ENCODE measurements at places on chromosomes 2 and 18. TPM values are rescaled to one million over a fixed set of nuclear protein-coding genes. Genes with fewer than 3 reads are reported as not detected.
A peak's percentile ranks its signal among the peaks of the same experiment; 100 is the strongest.

DNA sequence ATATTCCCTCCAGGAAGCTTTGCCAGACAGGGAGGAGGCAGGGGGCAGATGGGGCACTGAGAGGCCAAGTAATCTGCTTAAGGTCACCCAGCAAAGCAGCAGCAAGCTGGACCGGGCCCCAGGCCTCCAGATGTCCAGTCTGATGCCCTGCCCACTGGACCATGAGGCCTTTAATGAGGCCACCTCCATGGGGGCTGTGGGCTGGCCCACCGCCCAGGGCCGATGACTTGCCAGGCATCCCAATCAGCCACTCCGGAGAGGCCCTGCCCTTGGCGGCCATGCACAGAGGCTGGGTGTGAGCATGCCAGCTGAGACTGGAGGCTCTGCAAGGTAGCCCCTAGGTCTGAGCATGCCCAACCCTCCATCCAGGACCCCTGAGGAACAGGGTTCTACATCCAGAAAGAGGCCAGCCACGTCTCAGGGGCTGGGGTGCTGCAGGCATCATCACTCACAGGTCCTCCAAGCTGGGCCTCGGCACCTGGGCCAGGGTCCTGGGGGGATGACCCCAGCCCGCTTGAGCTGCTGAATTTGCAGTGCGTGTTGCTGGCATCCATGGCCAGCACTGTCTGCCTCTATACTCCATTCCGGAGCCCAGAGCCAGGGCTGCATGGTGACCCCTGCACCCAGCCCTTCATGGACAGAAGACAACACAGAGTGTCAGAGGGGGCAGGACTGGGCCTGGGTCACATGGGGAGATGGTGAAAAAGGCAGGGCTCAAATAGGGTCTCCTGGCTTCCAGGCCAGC lies 164.2 kb downstream of the INHBB start:
- no peak for DNase-seq

- peak; percentile 8 for DNase-seq
Observed at GRCh38 chr2:168751104-168751740, 51.2 kb upstream of the NOSTRIN start.

DNA sequence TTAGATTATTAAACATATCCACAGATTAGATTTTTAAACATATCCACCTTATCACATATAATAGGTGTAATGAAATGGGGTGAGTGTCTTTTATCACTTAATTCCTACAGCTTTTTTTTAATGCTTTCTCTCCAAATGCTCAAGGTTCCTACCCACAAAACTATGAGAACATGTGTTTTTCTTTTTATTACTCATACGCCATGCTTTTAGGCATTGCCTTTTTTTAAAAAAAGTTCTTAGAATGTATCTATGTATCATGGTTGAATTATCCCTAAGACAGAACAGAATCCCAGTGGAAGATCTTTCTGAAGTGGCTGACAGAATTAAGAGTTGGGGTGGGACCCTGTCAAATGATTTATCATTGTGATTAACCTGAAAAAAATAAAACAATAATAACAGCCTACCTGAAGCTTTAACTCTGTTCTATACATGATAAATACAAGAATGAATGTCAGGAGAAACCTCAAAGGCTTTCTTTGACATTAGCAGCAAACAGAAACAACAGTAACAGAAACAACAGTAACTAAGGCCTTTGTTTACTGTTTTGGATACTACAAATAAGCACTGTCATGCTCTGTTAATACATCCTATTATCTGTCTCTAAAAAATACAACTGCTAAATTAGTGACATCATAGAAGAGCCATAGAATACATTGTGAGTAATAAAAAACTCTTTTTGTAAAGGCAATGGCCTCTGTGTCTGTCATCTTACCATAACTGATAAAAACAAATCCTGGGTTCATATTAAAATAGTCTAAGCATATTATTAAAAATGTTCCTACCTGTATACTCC lies 4.1 kb upstream of the ZNF397 start:
- DNase-seq = no peak

- DNase-seq = no peak
Observed at GRCh38 chr2:28312307-28313219, 80.1 kb upstream of the FOSL2 start.

- no peak for DNase-seq
Observed at GRCh38 chr18:12722731-12723130, 19.9 kb downstream of the PSMG2 start.

GRCh38 chr2:53424902-53425301 lies 342.7 kb upstream of the CHAC2 start:
- DNase-seq = no peak

- no peak for DNase-seq
Observed at GRCh38 chr2:204086167-204086566, 149.6 kb downstream of the ICOS start.

- no peak for DNase-seq
Observed at GRCh38 chr2:223055140-223055539, 3.1 kb downstream of the KCNE4 start.

GRCh38 chr2:58313926-58314325 lies 72.8 kb upstream of the FANCL start:
- DNase-seq = no peak

- DNase-seq = no peak
Observed at GRCh38 chr2:29005331-29005730, 24.2 kb downstream of the TOGARAM2 start.

- no peak for DNase-seq
Observed at GRCh38 chr2:23683001-23683400, 243.9 kb downstream of the ATAD2B start.

- no peak for DNase-seq
Observed at GRCh38 chr2:221802089-221802488, 230.0 kb upstream of the EPHA4 start.

GRCh38 chr18:12679183-12679786 lies 21.4 kb upstream of the SPIRE1 start:
- DNase-seq = no peak

GRCh38 chr2:14673351-14673875 lies 40.9 kb downstream of the LRATD1 start:
- DNase-seq = no peak

GRCh38 chr2:98233941-98234340 lies 112.3 kb upstream of the CNGA3 start:
- no peak for DNase-seq

- DNase-seq = no peak
Observed at GRCh38 chr2:191486584-191487320, 191.2 kb upstream of the NABP1 start.

DNA sequence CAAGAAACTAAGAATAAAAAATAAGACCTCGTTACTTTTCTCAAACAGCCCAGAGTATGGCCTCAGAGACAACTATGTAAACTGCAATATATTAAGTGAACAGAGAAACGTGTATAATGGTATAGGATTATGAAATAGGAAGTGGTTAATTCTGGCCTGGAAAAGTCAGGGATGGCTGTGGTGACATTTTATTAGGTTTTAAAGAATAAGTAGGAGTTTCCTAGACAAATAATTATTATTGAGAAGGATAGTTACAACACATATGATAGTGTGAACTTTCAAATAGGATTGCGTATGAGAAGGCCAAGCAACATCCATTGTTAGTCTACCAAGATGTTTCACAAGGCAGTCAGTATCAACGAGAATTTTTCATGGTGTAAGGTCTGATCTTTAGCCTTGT lies 244.1 kb downstream of the LPIN1 start:
- no peak for DNase-seq

Gene LYPD6B
- total RNA-seq = 1.4 TPM

Gene SIX2
- not detected for total RNA-seq

Gene FAM237A
- total RNA-seq = not detected

Gene NXPH2
- not detected for total RNA-seq

Gene ANKRD30BL
- not detected for total RNA-seq
